ENCODE measurements at places on chromosomes 3 and 15.

DNA sequence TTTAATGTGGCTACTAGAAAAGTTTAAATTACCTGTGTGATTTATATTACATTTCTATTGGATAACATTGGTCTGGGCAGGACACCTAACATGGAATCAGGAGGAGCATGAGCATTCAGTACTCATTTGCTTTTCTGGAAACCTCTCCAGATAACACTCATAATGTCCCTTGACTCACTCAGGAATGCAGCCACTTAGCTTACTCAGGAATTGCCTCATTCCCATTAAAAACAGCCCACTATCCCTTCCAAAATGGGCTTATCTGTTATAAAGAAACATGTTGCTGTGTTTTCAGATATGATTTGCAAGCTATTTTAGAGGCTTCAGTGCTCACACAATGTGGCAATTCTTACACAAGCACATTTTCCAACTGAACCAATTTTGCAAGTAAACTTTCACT is 17.1 kb downstream of the GBE1 start:
- no peak for DNase-seq

DNA sequence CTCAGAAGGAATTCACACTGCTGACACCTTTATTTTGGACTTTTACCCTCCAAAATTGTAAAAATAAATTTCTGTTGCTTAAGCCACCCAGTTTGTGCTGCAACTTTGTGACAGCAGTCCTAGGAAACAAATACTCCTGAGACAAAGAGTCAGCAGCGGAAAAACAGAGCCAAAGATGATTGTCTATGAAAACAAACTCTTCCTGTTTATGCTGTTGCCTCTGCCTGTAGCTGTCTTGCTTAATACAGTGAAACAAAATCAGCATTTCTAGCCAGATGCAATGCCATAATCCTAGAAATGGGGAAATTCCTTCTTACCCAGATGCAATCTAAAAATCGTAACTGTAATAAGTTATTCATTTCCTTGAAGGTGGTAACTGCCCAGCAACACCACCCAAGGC is 387.5 kb upstream of the ATP11B start:
- no peak for DNase-seq

DNA sequence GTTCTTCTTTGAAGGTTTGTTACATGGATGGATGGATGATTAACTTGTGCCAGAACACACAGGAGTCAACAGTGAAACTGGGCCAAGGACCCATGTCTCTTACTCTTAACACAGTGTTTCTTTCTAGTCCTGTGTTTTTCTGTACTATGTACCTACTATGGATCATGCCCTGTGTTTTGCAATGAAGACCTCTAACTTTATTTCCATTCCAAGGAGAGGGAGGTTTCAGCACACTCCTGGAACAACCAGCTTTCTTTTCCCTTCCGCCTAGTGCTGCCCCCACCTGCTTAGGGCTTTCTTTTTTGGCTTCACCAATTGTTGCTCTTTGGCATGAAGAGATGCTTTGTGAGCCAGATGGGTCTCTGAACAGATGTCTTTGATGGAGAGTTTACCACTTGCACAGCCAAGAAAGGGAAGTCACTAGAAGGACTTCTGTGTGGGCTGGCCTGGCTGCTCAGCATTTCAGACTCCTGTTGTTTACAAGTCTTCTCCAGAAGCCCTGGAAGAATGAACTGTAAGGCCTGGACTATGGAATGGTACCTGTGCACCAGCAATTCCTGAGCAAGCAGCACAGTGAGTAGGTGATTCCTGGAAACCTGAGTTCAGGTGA is 44.5 kb downstream of the SNAPC5 start:
- no peak for DNase-seq

DNA sequence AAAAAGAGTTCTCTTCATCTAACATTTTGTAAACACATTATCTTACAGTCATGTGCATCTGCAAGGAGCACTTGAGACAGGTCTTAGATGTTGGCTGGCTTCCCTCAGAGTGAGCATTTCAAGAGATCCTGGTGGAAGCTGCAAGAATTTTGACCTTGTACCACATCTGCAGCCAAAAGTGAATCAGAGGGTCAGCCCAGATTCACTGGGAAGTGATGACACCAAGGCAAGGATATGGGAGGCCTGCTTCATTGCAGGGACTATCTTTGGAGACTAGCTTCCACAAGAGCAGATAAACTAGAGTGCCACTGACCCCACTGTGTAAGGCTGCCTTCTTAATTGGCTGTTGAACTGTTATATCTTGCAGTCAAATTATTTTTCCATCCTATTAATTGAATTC is 21.3 kb upstream of the GADL1 start:
- no peak for DNase-seq

DNA sequence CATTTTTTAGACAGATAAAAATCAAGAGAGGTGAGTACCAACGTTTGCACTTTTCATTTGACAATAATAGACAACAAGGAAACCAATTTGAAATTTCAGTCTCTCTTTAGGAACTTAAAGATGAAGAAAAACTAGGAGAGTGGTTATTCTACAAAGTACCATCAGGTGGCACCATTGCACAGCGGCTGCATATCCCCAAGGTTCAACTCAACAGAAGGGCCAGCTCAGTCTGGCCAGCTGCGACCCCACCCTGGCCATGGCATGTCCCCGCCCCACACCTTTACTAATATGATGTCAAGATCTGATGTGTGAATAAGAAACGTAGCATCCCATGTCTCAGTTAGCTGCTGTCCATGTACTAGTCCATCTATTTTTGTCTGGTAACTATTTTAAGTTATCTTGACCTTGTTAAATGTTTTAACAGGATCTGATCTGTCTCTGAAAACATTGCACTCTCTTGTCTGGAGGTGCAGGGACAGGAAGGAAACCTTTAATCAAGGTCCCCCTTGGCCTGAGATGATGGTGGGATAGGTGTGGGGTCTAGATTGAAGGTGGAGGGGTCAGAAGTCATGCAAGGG is 35.5 kb upstream of the CGNL1 start:
- DNase-seq: no peak

DNA sequence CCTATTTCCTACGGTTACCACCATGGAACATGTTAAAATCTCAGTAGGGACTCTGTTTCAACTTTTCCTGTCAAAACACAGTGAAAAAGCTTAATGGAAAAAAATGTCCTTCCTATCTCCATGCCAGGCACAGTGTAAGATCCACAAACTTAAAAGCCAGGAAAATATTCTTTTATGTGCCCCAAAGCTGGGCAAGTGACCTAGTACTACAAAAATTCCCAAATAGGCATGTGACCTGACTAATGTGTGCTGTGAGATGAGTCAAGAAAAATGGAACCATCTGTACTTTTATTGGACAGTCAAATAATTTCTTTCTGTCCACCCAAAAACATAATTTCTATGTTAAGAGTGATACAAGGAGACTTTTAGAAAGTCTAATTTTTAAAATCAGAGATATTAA is 406.0 kb downstream of the ZBTB20 start:
- no peak for DNase-seq

GRCh38 chr3:161879470-161879869 is 382.9 kb downstream of the OTOL1 start:
- DNase-seq: no peak

DNA sequence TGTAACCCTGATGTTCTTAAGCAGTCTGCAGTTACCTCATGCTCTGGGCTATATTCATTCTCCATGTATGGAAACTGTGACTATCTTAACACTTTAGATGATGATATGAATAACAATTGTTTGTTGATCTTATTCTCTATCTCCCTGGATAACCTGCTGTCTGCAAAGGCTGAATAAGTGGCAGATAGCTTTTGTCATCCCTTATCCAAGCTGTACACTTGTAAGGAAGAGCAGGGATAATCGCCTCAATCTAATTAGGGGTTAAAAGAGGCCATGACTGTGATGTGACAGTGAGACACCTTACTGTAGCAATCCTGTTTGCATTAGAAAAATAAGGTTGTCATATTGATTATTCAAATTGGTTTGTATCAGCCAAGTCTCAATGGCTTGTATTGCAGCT is 123.9 kb downstream of the RSRC1 start:
- DNase-seq: no peak

GRCh38 chr3:24688446-24689148 is 193.9 kb upstream of the THRB start:
- DNase-seq: no peak

DNA sequence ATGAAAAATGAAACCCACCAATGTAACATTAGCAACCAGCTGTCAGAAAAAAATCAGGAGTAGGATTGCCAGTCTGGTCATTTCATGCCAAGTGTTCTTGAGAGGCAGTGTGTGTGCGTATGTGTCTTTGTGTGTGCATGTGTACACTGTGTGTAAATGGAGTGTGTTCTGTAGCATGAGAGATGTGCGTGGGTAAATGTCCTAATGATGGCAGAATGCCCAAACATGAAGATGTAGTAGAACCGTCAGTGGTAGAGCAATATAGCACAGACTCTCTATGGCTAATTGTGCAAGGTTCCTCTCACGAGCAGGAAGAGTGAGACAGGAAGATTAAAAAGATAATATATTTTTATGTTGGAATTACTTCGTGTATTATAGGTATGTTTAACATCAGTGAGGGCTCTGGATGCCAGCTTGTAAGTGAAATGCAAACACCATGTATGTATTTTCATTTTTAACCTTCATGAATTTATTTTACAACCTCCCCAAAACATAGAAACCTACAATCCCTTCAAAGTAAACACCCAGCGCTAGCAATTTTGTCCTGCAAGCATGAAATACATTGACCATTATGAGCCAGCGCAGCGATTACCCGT is 1038.7 kb downstream of the IGSF11 start:
- DNase-seq: no peak

- DNase-seq: no peak
These were observed 57.8 kb downstream of the RIOX2 start for GRCh38 chr3:97914388-97914787.

GRCh38 chr3:57009367-57009766 is 51.1 kb upstream of the SPATA12 start:
- DNase-seq: no peak

DNA sequence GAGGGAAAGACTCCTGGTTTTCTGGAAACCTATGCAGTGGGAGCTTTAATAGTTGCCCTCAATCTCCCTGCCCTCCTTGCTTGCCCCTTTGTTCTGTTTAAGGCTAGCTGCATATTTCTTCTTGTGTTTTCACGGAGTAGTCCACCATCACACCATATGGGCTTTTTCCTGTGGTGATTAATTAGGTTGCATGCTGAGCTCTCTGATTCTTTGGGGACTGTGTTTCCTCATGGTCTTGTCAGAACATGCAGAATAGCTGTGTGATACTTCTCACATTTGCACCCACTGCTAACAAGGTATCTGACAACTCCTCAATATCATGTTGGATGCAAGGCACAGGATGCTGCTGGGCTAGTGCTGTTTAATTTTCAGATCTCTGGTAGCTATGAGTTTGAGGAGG is 139.6 kb downstream of the PTPRG start:
- DNase-seq: no peak
